Activated CD4-positive, alpha-beta memory T cell treated with anti-CD3 and anti-CD28 coated beads, Interleukin-2, amount 10 ng/mL, durations not matched to agents 7 days and 5 days (primary cell): ENCODE measurements at places on chromosomes 6 and 20.
A peak's percentile ranks its signal among the peaks of the same experiment; 100 is the strongest.

GRCh38 chr6:117521791-117522502, 39.5 kb downstream of the DCBLD1 start:
- DNase-seq = no peak

DNA sequence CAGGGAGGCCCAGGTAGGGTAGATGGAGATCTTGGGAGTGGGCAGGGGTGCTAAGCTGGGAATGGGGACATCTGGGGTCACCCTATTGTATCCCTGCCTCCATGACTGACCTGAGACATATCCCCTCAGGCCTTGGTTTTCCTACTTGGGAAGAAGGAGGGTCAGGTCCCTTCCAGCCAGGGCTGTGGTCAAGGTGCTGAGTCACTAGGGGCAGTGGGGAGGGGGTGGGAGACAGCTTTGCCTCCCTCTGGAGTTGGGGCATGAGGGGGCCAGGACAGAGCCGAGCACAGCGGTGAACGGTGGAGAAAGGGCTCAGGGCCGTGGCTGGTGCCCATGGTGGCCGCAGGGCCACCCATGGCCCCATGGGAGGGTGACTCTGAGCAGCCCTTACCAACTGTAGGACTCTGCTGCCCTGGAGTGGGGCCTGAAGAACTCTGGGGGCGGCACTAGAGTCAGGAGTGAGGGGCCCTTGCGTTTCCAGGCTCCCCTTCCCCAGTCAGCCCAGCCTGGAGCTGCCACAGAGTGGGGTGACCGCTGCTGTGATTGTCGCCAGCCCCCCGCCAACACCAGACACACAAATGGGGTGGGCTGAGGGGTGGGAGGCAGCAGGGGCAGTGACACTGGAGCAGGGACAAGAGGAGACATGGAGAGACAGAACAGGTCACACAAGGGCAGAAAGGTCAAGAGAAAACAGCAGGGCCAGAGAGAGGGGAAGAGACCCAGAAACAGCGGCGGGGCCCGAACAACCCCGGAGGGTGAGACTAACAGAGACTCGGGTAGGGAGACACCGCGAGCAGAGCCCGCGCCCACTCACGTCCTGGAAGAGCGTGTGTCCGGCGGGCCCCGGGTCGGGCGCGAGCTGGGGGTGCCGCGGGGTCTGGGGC, 576 bp downstream of the NECAB3 start:
- no peak for DNase-seq

DNA sequence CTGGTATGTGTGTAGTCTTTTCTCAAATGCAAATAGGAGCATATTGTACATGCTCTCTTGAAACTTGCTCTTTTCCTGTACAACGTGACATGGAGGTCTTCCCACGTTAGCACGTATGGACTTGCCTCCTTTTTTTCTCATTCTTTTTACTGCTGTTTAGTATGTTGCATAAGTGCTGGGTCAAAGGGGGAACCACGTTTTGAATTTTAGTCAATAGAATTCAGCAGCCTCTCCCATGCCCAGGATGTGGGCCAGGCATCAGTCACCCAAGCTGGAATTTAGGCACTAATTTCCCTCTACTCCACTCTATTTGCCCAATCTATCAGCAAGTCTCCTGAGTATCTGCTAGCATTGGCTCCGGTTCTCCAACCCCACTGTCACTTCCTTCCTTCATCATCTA, 41.5 kb upstream of the RNF24 start:
- no peak for DNase-seq

- no peak for DNase-seq
These were observed 369.5 kb downstream of the THBS2 start for GRCh38 chr6:168884050-168884645.

DNA sequence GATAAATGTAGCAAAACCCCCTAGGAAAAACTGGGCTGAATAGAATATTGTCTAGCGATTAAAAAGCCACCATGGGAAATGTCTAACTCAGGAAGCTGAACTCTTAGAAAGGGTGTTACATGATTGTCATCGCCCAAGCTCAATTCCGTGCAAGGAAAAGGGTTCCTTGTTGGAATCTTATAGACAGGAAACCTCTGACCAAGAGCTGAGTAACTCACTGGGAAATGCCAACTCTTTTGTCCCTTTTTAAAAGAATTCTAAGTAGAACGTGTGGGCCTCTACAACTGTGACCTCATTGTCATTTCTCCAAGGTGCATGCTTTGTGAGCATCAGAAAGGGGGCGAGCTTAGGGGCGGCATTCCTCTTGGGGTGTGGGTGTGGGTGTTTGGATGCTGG, 88.1 kb downstream of the SYNJ2 start:
- no peak for DNase-seq

GRCh38 chr6:52649536-52650160, 21.3 kb upstream of the TMEM14A start:
- no peak for DNase-seq

DNA sequence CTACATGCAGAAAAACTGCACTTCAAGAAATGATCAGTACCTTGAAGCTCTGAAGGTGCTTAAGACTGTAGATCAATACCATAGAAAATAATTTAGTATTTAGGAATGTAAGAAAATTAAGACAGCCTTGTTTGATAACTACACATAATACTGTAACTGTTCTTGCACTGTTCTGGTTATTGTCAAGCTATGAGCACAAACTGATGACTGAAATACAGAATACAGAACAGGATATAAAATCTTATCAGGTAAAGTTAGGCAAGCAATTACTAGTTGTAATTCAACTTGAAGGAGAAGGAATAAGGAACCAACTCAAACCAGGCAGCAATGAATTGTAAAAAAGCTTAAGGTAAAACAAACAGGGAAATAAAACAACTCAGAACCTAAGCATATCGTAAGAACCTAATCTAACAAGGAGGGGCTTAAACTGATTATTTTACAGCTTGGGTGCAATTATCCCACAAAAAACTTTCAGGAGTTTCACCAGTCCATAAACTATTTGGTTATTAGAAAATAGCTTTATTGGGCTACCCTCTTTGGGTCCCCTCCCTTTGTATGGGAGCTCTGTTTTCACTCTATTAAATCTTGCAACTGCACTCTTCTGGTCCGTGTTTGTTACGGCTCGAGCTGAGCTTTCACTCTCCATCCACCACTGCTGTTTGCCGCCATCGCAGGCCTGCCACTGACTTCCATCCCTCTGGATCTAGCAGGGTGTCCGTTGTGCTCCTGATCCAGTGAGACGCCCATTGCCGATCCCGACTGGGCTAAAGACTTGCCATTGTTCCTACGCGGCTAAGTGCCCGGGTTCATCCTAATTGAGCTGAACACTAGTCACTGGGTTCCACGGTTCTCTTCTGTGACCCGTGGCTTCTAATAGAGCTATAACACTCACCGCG, 97.7 kb downstream of the ATG5 start:
- no peak for DNase-seq

DNA sequence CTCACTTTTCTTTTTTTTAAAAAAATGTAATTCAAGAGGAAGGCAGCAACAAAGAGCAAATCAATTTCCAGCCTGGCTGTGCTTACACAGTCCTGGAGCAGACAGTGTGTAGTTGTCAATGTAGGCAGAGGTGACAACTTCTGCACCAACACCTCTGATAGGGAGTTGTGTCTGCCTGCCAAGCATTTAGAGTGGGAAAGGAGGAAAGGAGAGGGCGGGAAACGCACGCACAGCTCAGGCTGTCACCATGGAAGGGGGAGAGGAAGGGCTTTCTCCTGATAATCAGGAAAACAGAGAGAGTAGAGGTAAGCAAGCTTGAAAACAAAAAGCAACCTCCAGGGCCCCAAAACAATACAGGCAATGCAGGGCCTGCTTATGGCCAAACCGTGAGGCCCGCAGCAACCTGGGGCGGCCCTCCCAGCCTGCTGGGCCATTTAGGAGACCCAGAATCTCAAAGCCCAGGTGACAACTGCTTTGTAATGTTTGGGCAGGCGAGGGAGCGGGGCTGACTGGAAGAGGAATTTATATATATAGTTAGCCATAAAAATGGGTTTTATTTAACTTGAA, 41.5 kb upstream of the GFOD1 start:
- DNase-seq = no peak

GRCh38 chr6:137015943-137016342, 28.8 kb downstream of the IL20RA start:
- DNase-seq = no peak

- DNase-seq = no peak
These were observed 159.8 kb downstream of the PREX1 start for GRCh38 chr20:48667889-48668413.

DNA sequence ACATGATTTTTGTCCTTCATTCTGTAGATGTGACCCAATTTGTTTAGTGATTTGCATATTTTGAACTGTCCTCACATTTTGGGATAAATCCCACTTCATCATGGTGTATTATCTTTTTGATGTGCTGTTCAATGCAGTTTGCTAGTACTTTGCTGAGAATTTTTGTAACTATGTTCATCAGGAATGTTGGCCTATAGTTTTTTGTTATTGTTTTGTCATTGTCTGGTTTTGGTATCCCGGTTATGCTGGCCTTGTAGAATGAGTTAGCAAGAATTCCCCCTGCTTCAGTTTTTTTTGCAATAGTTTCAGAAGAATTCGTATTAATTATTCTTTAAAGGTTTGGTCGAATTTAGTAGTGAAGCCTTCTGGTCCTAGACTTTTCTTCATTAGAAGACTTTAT, 11.9 kb downstream of the KIF25 start:
- DNase-seq = no peak

- peak; percentile 13 for DNase-seq
These were observed 83.2 kb downstream of the DLL1 start for GRCh38 chr6:170207586-170208181.

- no peak for DNase-seq
These were observed 146.2 kb upstream of the ECI2 start for GRCh38 chr6:4281341-4282293.

GRCh38 chr6:143912671-143913070, 48.4 kb downstream of the ZC2HC1B start:
- no peak for DNase-seq

GRCh38 chr20:17617868-17618672, 48.2 kb downstream of the DSTN start:
- peak; percentile 14 for DNase-seq

DNA sequence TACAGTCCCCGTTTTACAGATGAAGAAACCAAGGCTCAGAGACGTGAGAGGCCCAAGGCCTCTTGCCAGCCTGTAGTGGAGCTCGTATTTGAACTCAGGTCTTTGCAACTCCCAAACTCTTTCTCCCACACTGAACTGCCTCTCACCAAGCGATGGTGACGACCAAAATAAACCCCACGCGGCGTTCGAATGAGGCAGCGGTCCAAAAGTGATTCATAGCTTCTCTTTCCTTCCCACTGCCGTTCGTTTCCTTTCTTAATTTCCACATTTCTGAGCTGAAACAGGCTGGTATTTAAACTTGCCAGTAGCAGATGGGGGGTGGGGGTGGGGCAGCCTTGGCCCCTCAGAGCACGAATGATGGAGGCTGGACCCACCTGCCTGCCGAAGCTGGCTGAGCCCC, 252.9 kb upstream of the KCNG1 start:
- no peak for DNase-seq

GRCh38 chr6:31734247-31734820, 2.0 kb downstream of the CLIC1 start:
- DNase-seq = no peak

DNA sequence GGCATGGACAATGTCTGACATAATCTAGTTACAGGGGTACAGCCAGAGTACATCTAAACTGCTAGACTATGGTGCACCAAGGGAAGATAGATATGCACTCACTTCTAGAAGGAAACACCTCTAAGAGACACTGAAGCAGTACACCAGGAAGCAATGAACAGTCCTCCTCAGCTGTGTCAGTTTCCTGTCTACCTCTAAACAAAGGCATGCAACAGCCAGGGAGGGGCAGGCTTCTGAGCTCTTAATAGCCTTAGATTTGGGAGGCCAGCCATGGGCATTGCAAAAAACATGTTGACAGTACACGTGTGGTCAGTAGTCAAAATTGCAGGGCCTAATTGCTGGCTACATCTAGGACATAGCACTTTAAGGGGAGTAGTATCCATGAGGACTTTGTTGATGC, 21.4 kb downstream of the CRYBG1 start:
- DNase-seq = no peak

- no peak for DNase-seq
These were observed 63.3 kb upstream of the CARMIL1 start for GRCh38 chr6:25215881-25216280.

DNA sequence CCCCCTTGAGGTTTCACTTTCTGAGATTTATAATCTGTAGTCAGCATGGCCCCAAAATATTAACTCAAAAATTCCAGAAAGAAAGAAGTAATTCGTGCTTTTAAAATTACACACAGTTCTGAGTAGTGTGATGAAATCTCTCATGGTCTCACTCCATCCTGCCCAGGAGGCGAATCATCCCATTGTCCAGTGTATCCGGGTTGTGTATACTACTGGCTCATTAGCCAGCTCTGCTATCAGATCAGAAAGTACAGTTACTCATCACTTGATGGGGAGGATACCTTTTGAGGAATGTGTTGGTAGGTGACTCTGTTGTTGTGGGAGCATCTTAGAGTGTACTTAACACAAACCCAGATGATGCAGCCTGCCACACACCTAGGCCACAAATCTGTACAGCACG, 65.2 kb downstream of the CDC5L start:
- no peak for DNase-seq

- DNase-seq = no peak
These were observed 44.1 kb downstream of the TXNDC5 start for GRCh38 chr6:7866526-7866925.

- DNase-seq = no peak
These were observed 45.0 kb upstream of the TRIM26 start for GRCh38 chr6:30258204-30258603.

GRCh38 chr6:74931558-74931957, 274.3 kb downstream of the COL12A1 start:
- DNase-seq = no peak

GRCh38 chr20:48921883-48922820, 641 bp downstream of the ARFGEF2 start:
- DNase-seq = no peak

- no peak for DNase-seq
These were observed 11.2 kb downstream of the CASS4 start for GRCh38 chr20:56423211-56423610.

- no peak for DNase-seq
These were observed 31.8 kb downstream of the TREML1 start for GRCh38 chr6:41122373-41122772.

DNA sequence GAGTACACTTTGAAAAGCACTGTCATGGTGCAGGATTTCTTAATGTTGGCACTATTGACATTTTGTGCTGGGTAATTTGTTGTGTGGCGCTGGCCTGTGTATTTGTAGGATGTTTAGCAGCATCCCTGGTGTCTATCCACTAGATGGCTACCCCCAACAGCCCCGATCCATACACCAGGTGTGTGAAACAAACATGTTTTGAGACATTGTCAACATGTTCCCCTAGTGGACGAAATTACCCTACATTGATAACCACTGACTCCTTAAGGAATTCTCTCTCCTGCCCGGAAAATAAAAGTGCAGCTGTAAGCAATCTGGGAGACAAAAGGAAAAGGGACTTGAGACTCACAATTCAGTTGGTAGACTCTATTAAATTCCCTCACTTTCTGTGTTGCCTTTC, 52.6 kb upstream of the TMEM200A start:
- no peak for DNase-seq

- no peak for DNase-seq
These were observed 5.5 kb downstream of the PRRT1 start for GRCh38 chr6:32146287-32146686.

DNA sequence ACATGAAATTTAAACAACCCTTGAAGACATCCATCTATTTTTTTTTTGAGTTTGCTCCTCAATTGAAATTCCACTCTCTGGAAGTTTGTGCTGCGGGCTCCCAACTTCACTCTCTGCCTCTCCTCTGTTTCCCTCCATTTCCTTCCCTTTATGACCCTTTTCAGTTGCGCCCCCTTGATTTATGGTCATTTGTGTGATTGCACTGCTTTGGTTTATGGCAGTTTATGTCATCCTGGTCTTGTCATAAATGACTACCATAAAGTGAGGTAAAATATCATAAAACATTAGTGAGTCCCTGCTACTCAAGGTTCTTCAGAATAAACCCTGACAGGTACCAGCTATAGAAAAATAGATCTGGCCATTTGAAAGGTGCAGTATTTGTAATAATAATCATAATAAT, 348.3 kb upstream of the ZFP64 start:
- no peak for DNase-seq
